ENCODE measurements at places on chromosomes 16 and 17.

DNA sequence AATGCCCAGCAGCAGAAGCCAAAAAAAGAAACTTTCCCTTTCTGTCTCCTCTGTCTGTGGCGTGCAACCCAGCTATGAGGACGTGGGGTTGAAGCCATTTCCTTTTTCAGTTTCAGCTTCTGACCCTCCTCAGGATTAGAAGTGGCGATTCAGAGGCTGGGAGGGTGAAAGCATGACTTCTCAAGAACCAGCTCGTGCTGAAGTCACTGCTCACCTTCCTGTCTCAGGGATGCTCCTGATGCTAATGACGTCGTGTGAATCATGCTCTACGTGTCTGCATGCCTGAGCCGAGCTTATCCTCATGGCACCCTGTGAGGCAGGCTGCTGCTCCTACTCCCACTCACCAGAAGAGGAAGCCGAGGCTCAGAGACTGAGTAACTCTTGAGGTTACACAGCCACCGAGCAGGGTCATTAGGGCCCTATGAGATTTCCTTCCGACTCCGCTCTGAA, 5.7 kb upstream of the LPO start:
- peak; percentile 20 for DNase-seq

GRCh38 chr17:64124609-64125008, 5.3 kb downstream of the ERN1 start:
- DNase-seq = no peak

- DNase-seq = no peak
Observed at GRCh38 chr16:26491962-26492361, 574.8 kb upstream of the C16orf82 start.

- DNase-seq = no peak
Observed at GRCh38 chr17:73759324-73759723, 115.1 kb upstream of the SDK2 start.

DNA sequence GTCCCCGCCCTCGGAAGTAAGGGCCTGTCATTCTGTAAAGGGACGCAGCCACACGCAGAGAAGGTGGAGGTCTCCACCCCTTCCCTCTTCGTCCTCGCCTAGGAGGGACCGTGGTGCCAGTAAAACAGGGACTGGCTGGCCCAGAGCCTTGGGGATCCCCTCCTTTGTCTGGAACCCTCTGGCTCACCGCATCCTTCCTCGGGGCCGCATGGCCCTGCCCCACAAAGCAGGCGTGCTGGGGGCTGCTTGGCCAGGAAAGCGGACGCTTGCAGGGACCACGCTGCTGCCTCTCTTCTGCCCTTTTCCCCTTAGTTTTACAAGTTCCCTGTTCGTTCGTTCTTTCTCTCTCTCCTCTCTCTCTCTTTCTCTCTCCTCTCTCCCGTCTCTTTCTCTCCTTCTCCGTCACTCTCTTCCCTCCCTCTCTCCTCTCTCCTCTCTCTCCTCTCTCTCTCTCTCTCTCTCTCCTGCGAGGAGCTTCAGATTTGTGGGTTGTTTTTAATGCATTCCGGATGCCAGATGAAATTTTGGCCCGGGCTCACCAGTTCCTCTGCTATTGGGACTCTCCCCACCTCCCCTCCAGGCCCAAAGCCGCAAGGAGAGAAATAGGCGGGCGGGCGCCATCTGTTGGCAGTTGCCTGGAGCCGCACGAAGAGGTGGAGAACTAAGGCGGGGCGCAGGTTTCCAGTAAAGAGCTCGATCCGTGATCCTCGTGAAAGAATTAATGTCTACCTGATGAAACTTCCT, 35.1 kb upstream of the CDRT4 start:
- DNase-seq = peak; percentile 93

DNA sequence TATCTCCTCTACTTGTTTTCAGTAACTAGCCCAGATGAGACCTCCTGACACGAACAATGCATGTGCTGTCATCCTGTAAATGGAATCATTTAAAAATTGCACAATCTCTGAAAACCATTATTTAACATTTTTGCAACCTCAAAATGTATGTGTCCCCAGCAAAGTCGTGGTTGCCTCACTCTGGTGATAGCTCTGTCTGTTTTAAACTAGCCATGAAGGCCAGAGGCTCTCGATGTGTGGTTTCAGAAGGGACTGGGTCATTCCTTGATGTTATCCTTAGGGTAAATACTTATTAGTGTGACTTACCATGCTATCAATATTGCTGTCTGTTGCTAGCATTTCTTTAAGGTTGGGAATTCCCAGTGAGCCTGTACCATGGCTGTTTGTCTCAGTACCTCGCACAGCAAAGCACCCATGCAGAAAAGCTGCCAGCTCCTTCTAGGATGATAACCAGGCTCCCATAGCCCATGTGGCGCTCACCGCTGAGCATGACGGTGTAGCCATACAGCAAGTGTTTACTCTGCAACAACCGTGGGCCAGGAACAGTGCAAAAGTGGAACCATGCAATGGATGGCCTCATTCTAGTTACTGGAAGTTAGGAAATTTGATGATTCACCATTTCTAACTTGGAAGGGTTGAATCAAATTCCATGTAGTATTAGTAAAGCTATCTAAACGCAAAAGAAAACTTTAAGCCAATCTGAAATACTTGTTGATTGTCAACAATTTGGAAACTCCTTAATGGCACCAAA, 2.9 kb upstream of the PGS1 start:
- no peak for DNase-seq

- DNase-seq = no peak
Observed at GRCh38 chr17:28291780-28292330, 27.1 kb upstream of the TMEM97 start.

- DNase-seq = peak; percentile 67
Observed at GRCh38 chr17:18363101-18364049, at the start of gene SHMT1. SHMT1 (minus strand) TSS chr17:18363550; CDS start chr17:18355981, 7,569 bp downstream.

DNA sequence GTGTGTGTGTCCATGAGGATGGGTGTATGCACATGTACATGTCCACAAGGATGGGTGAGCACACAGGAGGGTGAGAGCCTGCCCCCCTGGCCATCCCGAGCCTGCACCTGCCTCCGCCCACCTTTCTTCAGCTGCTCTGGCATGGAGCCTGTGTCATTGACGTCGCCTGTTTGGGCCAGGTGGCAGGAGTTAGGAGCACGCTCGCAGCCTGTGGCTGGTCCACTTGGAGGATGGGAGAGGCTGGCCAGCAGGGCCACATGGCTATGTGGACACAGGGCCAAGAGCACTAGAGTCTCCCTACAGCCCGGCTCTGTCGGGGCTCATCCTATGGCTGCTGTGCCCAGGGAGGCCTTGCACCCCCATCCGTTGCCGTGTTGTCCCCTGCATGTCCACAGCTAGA, 21.4 kb downstream of the BAHCC1 start:
- no peak for DNase-seq
